Smooth muscle cell of the brain vasculature (primary cell): ENCODE measurements at places on chromosomes 1 and 21.
A peak's percentile ranks its signal among the peaks of the same experiment; 100 is the strongest.

- DNase-seq, result no peak
Measured at GRCh38 chr1:65002508-65003315, 36.4 kb upstream of the JAK1 start.

- no peak for DNase-seq
Measured at GRCh38 chr1:234665975-234666605, 56.1 kb upstream of the IRF2BP2 start.

- DNase-seq, result peak; percentile 92
Measured at GRCh38 chr21:45050345-45050796, 24.0 kb upstream of the ADARB1 start.

GRCh38 chr1:220526294-220526693 lies 1.6 kb upstream of the MARK1 start:
- no peak for DNase-seq

GRCh38 chr1:157948312-157949073 lies 45.0 kb upstream of the KIRREL1 start:
- no peak for DNase-seq

- DNase-seq, result no peak
Measured at GRCh38 chr1:239816081-239816782, 275.5 kb upstream of the FMN2 start.
